ENCODE measurements at places on chromosomes 4 and X.

DNA sequence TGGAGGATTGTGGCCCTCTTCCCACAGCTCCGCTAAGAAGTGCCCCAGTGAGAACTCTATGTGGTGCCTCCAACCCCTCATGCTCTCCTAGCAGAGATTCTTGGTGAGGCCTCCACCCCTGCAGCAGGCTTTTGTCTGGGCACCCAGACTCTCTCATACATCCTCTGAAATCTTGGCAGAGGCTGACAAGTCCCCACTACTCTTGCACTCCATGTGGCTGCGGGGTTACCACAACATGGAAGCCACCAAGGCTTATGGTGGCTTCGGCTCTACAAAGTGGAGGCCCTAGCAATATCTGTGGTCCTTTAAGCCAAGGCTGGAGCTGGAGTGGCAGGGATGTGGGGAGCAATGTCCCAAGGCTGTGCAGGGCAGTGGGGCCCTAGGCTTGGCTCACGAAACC lies 255.2 kb downstream of the COX7B2 start:
- no peak for DNase-seq

DNA sequence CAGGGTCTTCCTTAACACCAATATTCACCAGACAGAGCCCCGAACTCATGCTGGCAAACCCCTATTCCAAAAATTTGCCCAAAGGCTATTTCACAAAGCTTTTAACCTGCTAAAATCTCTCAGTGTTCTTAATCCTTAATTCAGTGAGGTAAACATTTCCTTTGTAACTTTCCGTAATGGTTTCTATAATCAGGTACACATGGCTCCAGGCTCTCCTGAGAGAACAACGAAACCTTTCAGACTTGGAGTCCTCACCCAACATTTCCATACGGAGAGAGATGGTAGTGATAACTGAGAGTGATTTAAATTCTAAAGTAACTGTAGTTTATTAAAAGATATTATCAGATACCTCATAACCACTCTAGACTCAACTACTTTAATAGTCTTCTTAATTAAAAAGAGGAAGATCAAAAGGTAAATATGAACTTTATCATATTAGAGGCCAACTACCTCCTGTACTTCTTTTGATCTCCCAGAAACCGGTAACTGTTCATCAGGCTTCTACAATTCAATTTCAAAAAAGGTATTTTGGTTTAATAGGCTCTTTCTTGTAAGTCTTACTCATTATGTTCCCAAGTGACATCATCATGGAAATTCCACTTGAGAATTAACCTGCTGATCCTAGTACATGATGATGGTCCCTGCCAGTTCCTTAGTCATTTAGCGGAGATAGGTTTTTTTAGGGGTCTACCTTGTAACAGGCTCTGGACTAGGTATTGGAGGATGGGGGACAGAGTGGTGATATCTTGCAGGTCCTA lies 91.4 kb upstream of the UCP1 start:
- DNase-seq, result no peak

DNA sequence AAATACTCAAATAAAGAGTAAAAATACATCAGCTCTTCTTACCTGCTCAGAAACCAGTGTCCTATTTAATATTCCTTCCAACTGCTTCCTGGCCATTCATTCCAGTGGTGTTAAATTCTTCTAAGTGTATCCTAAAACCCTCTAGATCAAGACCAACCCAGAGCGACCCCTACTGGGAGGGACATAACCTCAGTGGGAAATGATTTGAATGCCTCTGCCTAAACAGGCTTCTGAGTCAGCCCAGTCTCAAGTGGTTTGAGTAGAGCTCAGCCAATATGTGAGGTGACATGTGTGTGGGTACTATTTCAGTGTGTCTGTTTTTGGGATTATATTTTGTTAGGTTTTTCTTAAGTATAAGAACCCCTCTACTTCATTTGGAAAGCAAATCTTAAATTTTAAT lies 133.6 kb upstream of the ARHGEF9 start:
- DNase-seq, result no peak

DNA sequence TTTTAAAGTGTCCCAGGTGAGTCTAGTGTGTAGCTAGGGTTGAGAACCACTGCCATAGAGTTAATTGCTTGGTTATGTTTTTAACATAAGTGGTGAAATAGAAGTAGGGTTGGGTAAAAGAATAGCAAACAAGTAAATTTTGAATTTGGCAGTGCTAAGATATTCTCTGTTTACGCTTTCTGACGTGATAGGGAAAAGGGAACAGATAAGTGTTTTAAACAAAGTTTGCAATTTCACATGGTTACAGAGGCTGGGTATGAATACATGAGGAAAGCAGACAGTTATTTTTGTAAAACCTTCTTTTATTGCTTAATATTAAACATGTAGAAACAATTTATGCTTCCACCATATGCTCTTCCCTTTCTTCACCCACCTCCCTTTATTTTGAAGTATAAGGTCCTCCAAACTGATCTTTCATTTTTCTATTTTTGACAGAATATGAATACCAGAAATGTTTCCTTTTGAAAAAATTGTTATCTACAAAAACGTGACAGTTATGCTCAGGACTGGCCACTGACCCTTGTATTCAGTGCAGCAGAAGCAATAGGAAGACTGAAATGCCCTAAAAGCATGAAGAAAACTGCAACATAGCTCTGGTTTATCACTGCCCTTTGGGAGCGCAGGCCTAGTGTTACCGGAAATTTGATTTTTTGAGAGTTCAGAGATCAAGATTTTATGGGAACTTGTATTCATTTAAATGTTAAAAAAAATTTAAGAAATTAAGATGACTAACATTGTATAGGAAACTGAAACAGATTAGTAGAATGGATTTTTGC lies 214.4 kb upstream of the ARSJ start:
- no peak for DNase-seq

GRCh38 chrX:110404376-110404775 lies 45.7 kb downstream of the RTL9 start:
- DNase-seq, result no peak

DNA sequence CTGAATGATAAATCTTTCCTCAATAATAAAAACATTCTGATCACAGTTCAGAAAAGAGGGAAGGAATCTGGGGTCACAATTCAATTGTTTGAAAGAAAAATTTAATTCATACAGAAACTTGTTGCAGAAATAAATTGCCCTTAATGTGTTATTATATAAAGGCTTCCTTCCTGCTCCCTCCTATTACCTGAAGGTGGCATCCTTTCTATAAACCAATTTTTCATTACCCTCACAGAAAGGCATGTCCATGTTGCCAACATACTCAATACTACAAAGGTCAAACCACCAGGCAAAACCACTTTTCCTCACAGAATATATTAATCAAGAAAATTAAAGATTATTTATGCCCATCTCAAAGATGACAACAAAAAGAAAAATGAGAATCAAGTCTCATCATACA lies 194.3 kb upstream of the CT83 start:
- no peak for DNase-seq

DNA sequence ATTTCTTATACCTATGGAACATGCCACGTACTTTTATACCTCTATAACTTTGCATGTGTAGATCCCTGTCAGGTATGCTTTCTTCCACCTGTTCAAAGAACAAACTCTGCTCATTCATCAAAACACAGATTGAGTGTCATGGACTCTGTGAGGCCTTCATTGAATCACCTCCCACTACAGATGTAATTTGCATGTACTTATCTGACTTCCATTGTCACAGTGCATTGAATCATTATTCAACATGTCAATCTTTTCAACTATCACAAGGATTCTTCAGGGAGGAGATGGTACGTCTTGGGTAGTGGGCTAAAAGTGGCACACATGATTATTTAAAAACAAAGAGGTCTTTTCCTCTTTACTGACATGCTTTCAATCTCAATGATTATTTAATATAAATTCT lies 24.1 kb downstream of the SPOCK3 start:
- DNase-seq, result no peak

DNA sequence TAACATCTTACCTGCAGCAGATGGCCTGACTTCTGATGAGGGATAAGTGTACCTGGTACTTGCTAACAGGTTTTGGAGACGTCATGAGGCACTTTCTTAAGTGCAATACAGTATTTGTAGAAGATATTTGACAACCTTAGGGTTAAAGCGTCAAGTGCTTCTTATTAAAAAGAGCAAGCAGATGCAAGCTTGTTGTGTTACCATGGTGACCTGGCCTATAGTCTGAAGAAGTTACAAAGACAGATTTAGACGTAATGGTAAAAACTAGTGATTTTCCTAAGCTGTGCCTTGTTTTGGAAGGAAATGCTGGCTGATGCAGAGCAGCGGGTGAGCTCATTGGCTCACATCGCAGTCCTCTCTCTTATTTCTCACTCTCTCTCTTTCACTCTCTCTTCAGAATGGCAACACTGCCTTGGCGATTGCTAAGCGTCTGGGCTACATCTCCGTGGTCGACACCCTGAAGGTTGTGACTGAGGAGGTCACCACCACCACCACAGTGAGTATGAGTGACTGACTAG lies 243.6 kb downstream of the ANK2 start:
- DNase-seq, result no peak

- no peak for DNase-seq
These were observed 490.7 kb upstream of the PITX2 start for GRCh38 chr4:111113591-111113990.

- DNase-seq, result no peak
These were observed 37.7 kb upstream of the MAGED1 start for GRCh38 chrX:51855698-51856097.

DNA sequence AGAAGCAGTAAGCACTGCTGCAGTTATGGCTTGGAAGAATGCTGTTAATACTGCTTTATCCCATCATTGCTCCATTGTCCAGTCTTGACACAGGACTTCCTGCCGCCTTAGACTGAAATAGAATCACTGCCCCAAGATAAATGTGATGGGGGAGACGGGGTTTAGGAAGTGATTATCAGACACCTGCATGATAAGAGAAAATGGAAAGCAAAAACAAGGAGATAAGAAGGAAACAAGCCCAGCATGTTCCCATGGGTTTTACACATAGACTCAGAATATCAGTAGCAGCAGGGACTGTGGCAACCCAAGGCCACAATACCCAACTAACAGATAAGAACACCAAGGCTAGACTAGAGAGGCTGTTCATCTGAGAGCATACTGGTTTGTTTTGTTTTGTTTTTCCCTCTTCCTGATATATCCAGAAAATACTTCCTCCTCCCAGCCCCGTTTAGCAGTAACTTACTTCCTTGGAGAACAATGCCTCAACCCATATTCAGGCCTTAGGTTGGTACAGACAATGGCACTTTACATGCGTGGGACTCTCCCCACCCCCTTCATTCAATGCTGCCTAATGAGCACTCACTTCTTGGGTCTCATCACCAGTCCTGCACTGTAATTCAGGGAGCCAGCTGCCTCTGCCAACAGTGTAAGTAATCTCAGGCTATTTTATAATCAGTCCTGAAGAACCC lies 232.6 kb downstream of the CBR4 start:
- DNase-seq, result no peak
